Stimulated activated CD4-positive, alpha-beta T cell treated with anti-CD3 and anti-CD28 coated beads, Interleukin-2, amount 100 ng/mL, for 4 hours (primary cell): ENCODE measurements at places on chromosomes 1 and 21.

GRCh38 chr1:66380452-66381212 lies 153.3 kb upstream of the SGIP1 start:
- no peak for DNase-seq

DNA sequence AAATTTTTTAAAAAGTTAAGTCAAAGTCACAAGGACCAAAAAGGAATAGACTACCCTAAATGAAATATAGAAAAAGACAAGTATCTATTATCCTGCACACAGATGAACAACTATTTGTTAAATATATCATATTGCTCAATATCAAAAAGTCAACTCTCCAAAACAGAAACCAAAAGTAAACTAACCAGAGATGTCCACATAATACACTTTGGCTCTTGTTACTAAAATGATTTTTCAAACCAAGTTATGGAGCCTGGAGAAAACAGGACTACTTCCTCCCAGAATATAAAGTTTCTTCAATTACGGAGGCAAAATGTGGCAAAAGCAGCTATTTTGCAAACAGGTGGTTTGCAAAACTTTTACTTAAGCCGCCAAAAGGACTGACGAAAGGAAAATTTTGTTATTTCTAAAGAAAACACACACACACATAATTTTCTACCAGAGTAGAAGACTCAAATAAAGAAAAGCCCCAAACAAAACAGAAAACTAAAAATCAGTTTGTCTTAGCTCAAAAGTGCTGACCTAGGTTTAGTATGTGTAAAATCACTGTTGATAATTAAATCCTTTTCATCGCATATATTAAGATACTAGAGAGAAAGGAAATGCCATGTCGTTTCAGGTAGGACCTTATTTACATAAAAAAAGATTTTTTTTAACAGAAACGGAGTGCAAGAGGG lies 1.1 kb downstream of the DPYD start:
- no peak for DNase-seq

DNA sequence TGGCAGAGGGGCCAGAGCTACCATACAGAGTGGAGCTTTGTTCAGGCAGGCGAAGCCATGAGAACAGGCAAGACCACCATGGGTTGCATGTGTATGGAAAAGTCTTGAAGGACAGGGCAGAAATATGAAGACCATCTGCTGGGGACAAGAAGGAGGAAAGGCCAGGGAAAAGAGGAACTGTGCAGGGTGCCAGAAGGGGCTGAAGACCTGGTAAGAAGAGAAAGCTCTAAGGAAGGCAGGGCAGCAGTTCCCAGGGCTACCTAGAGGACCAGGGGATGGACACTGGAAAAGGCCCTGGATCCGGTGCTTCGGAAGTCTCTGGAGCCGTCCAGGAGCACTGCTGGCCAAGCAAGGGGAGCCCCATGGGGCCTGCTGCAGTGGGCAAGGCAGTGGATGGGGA lies 43.4 kb downstream of the PKP1 start:
- DNase-seq: no peak

GRCh38 chr1:214566158-214567104 lies 15.0 kb upstream of the PTPN14 start:
- DNase-seq: no peak

GRCh38 chr21:39390212-39390765 lies 41.4 kb upstream of the HMGN1 start:
- no peak for DNase-seq

DNA sequence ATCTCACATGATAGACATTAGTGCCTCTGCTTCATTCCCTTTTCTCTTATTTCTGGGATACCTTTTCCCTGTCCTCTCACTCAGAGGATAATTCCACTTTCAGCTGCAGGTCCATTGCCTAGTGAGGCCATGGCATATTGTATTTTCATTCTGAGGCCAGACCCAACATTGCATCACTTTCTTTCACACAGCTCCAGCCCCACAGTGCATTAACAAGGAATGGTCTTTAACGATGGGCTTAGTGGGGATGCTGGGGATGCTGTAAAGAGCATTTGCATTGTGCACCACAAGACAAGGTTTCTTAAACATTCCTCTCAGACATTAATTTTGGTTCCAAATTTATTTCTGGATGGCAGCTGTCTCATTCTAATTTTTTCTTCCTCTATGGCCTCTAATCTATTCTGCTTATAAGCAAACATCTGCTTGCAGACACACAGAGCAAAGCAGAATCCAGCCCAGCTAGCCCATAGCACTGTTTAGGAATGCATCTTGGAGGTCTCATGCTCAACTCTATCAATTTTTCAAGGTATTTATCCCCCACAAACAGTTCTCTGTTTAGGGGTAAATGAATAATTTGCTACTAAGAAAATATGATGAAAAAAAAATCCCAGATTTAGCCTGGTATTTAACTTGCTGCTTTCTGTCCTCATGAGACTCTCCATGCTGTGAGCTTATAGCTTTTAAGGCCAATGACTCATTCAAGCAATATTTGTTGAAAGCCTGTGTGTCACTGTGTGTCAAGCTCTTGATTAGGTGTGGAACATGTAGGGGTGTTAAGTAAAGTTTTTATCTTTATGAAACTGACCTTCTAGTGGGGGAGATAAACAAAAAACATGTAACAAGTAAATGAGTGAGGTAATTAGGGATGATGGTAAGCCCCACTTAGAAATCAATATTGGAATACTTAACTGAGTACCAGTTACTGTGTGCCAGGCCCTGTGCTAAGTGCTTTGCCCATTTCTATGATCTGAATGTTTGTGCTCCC lies 44.5 kb upstream of the CCDC190 start:
- no peak for DNase-seq

DNA sequence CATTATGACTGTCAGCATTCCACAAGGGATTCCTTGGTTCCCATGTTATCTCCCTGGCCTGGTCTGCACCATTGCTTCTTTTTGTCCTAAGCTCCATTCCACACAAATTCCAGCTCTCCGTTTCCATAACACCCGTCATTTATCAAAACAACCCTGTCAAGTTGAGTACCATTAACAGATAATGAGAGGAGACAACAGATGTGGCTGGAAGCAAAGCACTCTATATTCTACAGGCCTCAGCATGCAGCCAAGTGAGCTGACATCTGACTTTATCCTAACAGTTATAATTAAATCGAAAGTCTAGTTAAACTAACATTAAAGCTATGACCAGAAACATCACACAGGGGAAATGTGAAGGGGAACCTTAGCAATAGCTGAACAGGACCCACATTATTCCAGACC lies 110.4 kb downstream of the RERE start:
- no peak for DNase-seq

GRCh38 chr1:47208374-47208850 lies 18.6 kb upstream of the PDZK1IP1 start:
- no peak for DNase-seq

DNA sequence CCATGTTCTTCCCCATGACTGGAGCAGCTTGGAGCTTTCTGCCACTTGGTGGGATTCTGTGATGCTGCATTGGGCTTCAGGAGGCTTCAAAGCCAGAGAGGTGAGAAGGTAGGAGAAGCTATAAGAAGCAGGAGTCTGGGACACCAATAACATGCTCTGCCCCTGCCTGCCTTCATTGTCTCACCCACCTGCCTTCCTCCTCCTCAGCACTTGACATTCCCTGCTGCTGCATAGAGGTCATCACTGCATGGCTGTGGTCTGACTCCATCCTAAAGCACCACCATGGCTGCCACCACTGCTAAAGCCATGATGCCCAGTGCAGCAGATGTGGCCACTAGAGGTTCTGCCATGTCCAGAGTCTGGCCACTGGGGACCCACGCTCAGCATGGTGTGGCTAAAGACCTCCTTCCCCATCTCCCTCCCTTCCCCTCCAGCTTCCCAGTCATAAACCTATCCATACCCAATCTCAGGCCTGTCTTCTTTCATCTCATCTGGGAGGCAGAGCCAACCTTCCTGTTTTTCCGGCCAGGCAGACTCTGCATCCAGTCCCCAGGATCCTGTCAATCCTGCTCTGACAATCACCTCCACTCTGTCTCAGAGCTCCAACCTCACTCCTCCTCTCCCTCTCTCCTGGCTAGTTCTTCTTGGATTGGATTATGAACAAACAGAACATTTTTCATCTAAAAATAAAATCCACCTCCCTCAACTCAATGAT lies 285.1 kb upstream of the POU3F1 start:
- no peak for DNase-seq

DNA sequence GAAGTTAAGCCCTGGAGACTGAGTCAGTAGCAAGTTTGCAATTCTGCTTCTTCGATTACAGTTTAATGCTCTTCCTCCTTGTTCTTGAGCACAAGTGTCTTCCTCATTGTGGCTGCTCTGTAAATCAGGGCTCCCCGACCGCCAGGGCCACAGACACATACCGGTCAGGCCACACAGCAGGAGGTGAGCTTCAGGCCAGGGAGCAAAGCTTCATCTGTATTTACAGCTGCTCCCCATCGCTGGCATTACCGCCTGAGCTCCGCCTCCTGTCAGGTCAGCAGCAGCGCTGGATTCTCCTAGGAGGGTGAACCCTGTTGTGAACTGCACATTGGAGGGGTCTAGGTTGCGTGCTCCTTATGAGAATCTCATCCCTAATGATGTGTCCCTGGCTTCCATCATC lies 1.7 kb upstream of the TRAPPC10 start:
- no peak for DNase-seq

GRCh38 chr1:42756956-42757891 lies 9.6 kb downstream of the P3H1 start:
- DNase-seq: no peak

DNA sequence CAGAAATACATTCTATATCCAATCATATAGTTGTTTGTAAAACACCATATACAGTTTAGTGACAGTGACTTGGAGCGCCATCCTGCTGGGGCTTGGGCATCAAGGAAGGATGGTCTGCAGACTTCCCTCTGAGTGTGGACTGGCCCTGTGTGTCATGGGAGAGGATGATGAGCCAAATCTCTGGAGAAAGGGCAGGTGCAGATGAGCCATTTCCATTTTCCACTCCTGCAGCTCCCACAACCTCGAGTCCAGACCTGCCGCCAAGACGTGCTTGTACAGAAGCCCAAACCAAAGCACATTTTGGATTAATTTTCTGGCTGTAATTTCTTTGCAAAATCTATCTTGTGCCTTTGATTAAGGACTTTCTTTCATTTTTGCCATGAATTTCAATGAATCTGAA lies 48.3 kb upstream of the SLC22A15 start:
- DNase-seq: no peak

DNA sequence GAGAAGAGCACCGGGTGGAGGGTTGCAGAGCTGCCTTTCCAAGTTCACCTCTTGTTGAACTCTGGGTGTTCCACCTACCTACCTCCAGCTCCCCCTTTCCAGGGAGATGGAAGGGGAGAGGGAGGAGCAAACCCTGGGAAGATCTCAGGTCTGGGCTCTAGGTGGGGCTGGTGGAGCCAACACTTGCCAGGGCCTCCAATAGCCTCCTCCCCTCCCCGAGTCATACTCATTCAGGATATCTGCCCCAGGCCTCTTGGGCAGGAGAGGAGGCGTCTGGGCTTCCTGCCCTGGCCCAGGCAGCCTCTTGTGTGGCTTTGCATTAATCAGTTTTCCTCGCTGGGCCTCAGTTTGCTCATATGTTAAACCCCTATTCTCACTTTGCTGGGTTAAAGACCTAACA lies 13.4 kb downstream of the RAP1GAP start:
- no peak for DNase-seq

DNA sequence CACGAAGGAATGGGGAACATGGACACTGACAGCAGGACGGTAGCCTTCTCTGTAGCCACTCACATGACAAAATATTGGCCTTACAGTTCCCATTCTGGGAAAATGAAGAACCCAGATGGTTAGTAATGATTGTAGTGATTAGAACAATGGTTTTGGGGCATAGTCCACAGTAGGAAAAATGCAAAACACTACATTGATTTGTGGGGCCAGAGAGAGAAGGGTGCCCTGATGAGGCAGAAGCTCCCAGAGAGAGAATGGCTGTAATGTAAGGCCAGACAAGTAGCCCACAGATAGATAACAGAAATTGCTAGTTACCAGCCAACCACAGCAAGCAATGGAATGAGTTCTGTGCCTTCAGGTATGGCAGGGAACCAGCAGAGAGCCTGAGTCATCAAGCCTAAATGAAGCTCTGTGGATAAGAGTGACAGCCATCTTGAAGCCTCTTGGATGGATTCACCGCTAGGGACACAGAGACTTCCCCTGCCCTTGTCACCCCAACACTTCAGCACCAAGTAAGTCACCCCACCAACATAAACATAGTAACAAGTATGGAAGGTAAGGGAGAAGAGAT lies 206.1 kb downstream of the BACH1 start:
- no peak for DNase-seq

- no peak for DNase-seq
These were observed 1.6 kb upstream of the EXO1 start for GRCh38 chr1:241846375-241846774.

DNA sequence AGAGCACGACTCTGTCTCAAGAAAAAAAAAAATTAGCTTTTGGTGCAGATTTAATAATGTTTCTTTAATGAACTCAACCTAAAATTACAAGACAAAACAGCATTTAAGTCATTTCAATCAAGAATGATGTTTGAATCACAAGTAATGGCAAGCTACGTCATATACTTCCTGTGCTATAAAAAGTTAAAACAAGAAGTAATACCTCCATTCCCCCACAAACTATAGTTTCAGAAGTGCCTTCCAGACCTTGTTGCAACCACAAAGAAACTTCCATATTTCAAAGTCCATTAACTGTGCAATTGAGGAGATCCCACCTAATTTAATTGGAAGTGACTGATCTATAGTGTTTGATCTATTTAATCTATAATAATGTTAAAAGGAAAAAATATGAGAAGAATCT lies 15.1 kb downstream of the NRDC start:
- DNase-seq: no peak

DNA sequence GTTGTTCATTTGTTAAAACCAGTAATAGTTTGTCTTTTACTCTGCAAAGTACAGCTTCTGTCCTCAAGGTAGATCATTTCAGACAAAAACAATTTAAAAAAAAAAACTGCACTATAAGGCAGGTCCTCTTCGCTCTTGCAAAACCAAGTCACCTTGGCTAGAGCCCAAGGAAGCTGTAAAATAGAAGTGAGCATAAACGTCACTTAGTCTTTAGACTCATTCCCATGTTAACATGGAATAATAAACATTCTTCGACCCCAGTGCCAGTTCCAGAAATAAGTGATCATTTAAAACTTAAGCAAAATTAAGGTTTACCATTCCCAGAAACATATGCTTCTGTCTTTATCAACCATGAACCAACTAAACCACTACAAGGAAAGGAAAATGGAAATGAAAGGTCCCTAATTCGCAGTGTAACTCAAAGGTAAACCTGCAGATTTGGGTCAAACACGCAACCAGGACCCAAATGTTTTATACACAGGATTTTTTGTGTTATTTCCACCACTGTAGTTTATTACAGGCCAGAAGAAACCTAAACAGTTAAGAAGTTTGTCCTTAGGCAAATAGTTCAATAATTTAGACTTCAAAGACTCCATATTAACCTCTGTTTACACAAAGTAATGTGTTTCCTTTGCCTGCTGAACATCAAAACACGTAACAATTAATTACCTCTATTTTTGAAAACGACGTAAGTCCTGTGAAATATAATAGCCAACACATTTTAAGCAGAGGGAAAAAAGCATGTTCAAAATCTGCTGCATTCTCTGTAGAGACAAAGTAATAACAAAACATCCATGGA lies 54.6 kb downstream of the TGFBR3 start:
- no peak for DNase-seq
